Endothelial cell (in vitro differentiated cells): ENCODE measurements at places on chromosomes 3 and 15. TPM values are rescaled to one million over a fixed set of nuclear protein-coding genes. Genes with fewer than 3 reads are reported as not detected.

The APEH gene
- total RNA-seq = 71.1 TPM

- no peak for DNase-seq
- peaks cover 9% of the 10 kb centered on the region for H3K4me1 ChIP-seq
- H3K27me3 ChIP-seq = peaks cover 3% of the 10 kb centered on the region
- no peaks in the 10 kb centered on the region for H3K36me3 ChIP-seq
- H3K4me3 ChIP-seq = no peak within 1 kb of the TSS
Observed at GRCh38 chr3:112640930-112641801, at the start of gene CCDC80. CCDC80 (minus strand) TSS chr3:112641143; CDS start chr3:112639905, 1,238 bp downstream.

GRCh38 chr15:25684521-25685431 lies 178.4 kb downstream of the ATP10A start:
- H3K36me3 ChIP-seq = no peaks in the 10 kb centered on the region
- H3K27me3 ChIP-seq = peaks cover 6% of the 10 kb centered on the region
- no peaks in the 10 kb centered on the region for H3K4me1 ChIP-seq
- no peak overlapping the region for H3K4me3 ChIP-seq
- no peak for DNase-seq
- H3K27ac ChIP-seq = no peak overlapping the region

GRCh38 chr3:118799303-118799702 lies 235.3 kb downstream of the IGSF11 start:
- H3K27ac ChIP-seq = no peak overlapping the region
- H3K36me3 ChIP-seq = no peaks in the 10 kb centered on the region
- no peak for DNase-seq
- H3K4me3 ChIP-seq = no peak overlapping the region

- no peak for DNase-seq
- H3K27ac ChIP-seq = no peak overlapping the region
- H3K36me3 ChIP-seq = no peaks in the 10 kb centered on the region
- no peaks in the 10 kb centered on the region for H3K4me1 ChIP-seq
- H3K27me3 ChIP-seq = peaks cover 1% of the 10 kb centered on the region
Observed at GRCh38 chr3:22492342-22492741, 710.8 kb upstream of the UBE2E2 start.
